ENCODE measurements at places on chromosomes 7 and 10.

DNA sequence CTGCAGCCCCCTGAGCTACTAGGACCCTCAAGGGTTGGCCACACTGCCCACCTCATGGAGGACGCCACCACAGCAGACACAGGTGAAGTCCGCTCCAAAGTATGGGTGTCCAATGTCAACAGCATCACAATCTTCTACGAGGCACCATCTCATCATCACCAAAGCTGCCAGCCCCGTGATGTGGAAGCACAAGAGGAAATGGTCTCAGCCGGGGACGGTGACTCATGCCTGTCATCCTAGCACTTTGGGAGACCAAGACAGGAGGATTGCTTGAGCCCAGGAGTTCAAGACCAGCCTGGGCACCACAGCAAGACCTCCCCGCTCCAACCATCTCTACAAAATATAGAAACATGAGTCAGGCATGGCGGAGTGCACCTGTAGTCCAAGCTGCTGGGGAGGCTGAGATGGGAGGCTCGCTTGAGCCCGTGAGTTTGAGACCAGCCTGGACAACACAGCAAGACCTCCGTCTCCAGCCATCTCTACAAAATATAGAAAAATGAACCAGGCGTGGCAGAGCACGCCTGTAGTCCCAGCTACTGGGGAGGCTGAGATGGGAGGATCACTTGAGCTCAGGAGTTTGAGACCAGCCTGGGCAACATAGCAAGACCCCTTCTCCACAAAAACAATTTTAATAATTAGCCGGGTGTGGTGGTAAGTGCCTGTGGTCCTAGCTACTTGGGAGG lies 48.8 kb upstream of the MYL10 start:
- DNase-seq, result no peak

DNA sequence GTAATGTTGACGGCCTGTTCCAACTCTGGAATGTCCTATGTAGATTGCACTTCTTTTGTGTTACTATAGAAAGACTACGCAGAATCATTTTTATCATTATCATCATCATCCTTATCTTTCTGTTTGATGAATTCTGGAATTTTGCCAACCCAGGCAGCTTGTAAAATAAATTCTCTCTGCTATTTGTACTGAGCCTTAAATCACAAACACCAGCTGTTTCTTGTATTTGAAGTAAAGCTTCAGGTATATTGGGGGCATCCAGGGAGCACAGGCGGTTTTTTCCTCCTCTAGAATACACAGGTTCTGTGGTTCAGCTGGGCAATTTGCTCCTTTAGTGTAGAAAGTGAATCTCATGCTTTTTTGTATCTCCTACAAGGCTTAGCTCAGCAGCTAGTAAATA lies 14.9 kb upstream of the CPA5 start:
- no peak for DNase-seq

- no peak for DNase-seq
Measured at GRCh38 chr7:83509255-83510021, 139.5 kb downstream of the SEMA3E start.

- no peak for DNase-seq
Measured at GRCh38 chr7:91892821-91893340, 12.4 kb upstream of the MTERF1 start.

DNA sequence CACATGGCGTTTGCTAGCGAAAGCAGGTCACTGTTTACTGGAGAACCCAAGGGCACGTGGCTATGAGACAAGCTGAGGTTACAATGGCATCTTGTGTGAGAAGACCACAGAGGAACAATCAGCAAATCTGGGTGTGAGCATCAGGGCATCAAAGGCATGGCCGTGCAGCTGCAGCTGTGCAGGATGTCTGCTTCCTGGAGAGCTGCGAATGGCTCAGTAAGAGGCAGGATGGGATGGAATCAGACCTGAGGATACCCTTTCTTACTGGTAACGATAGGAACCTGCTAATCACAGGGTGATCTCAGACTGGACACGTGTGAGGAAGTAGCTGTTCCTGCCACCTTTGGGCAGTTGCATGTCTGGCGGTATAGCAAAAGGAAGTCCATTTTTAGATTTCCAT lies 119.5 kb downstream of the RNF216 start:
- no peak for DNase-seq

- no peak for DNase-seq
Measured at GRCh38 chr10:118106426-118106825, 59.7 kb upstream of the RAB11FIP2 start.

DNA sequence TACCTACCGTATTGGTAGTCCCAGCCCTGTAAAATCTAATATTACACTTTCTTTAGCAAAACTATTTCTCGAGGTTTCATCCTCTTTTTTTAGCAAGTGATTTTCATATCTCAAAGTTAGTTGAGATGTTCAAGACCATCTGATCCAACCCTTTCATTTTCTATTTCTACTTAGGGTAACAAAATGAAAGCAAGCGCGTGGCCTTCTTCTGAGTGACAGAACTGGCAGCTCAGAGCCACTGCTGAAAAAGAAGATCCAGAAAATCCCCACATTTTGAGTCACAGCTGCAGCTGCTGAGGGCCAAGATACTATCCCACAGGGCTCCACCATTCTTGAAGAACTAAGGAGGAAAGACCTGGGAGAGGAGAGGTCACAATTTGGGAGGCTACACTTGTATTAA lies 24.8 kb upstream of the ZNF800 start:
- no peak for DNase-seq

DNA sequence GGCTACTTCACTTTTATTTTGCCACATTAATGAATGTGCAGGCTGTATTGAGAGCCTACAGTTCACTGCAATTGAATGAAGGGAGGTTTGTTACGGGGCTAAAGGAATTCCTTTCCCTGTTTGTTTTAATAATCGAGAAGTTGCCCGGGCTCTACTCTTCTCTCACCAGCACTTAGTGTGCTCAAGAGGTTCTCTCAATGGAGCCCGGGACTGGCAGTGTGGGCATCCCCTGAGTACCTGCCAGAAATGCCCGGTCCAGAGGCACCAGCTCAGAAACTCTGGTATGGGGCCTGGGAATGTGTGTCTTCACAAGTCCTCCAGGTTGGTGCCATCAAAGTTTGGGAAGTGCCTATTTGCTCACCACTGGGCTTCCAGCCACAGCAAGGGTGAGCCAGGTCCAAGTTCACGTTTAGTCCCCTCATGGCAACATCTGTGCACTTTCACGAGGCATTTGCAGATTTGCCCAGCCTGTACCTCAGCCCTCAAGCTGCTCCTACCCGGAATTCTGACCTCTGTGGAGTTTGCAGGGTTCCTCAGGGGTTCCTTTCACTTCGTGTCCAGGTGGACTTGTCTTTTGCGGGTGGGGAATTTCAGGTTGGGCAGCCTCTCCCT lies 622.4 kb downstream of the SDK1 start:
- DNase-seq, result no peak

GRCh38 chr7:153406486-153406872 lies 645.7 kb upstream of the DPP6 start:
- no peak for DNase-seq

DNA sequence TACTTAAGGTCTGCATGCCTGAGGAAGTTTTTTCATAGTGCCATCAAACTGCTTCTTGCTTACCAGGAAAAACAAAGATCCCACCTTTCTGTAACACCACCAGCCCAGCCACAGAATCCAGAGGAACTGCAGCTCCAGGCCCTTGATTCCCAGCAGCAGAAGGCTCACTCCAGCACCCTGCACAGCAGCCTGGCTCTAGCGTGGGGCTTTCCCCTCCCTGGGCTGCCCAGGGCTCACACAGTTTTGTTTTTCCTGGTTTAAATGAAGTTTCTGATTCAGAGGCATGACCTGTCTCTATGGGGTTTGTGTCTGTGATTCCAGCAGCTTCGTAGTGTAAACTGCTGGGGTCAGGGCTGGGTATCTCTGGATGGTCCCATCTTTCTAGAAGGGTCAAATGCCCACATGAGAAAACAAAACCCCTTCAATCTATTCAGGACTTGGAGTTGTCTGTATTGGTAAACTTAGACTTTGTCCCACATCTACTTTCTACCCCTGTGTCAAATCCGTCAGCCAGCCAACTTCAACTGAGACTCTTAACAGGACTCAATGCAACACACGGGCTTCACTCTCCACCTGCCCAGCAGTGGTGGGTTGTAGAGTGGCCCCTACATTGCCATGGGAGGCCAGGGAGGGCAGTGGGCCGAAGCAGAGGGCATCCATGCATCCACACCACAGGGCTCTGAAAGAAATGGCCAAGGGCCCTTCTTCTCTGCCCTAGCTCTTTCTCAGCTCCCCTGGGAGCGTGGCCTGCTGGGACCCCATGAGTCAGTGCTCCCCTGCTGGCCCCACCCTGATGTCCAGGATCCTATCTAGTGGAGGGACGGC lies 73.6 kb downstream of the ATXN7L1 start:
- DNase-seq, result no peak

DNA sequence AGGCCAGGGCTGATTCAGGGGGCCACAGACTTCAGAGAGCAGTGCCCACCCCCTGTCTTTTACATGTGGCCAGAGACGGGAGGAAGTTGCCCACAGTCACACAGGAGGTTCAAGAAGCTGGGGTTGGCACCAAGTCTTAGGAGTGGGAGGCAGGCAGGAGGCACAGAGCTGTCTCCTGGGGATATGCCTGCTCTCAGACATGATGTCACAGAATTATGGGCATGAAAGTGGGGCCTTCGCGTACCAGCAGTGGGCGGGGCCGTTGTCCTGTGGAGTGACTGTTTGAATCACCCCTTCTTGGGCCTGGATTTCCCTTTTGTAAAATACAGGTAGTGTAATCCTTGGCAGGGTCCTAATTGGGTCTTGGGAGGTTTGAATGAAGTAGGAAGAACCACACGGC lies 81.2 kb upstream of the PPIF start:
- no peak for DNase-seq

DNA sequence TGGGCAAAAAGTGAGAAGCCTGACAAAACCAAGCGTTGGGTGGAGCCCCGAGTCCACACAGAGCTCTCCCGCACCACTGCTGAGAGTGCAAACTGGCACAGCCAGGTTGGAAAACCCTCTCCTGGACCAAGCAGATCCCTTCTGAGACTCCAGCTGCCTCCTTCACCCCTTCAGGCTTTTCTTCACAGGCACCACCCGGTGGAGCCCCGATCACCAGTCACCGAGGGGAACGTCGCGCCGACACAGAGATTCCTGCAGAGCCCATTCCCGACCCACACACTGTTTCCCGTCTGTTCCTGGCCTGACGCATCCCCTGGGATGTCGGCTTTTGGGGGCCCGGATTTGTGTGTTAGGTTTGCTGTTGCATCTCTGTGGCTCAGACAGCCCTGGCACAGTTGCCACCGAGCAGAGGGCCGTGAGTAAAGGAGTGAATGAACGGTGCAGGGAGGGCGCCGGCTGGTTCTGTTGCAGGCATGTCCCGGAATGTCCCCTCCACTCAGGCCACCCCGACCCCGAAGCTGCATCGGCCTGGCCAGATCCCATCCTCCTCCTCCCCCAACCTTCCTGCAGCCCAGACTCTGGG lies 51.0 kb upstream of the INPP5A start:
- no peak for DNase-seq

DNA sequence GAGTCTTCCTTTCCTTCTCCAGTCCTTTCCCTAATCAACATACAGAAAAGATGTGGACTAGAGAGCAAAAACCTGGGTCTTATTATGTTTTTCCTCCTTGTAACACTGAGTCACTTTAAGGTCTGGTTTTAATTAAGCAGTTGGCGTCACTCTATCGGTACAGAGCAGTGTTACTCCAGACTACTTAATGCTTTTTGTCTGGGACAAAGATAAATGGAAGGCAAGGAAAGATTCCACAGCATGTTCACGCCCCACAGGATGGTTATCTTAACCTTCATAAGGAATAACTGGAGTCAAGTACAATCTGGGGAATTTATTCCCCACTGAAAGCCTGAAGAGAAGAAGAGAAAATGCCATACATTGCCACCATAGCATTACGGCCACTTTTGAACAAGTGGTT lies 145.7 kb downstream of the ELAPOR2 start:
- DNase-seq, result peak; percentile 15

- DNase-seq, result no peak
Measured at GRCh38 chr10:11256896-11257295, 239.2 kb downstream of the CELF2 start.

DNA sequence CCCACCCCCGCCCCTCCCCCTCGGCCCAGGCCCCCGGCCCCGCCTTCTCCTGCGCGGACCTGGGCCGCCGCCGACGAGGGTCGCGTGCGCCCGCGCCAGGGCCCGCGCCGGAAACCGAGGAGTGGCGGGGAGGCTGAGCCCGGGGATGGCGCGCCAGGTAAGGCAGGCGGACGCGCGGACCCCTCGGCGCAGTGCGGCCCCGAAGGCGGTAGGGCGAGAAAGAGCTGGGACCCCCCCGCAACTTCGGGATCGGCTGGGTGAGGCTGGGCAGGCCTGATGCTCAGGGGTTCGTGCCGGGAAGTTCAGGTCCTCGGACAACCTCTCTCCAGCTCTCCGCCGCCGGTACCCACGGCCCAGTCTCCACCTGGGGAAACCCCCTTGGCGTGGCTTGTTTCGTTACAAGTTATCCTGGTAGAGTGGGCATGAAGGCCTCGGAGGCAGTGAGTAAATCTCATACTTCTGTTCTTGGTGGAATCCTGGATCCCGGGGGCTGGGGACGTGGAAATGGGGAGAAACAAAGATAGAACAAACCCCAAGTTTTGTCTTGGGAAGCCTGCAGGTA lies 58.4 kb downstream of the ZNF467 start:
- no peak for DNase-seq

GRCh38 chr10:88408096-88408495 lies 175.0 kb downstream of the RNLS start:
- DNase-seq, result no peak

GRCh38 chr7:9231630-9232121 lies 798.3 kb downstream of the NXPH1 start:
- peak; percentile 36 for DNase-seq

DNA sequence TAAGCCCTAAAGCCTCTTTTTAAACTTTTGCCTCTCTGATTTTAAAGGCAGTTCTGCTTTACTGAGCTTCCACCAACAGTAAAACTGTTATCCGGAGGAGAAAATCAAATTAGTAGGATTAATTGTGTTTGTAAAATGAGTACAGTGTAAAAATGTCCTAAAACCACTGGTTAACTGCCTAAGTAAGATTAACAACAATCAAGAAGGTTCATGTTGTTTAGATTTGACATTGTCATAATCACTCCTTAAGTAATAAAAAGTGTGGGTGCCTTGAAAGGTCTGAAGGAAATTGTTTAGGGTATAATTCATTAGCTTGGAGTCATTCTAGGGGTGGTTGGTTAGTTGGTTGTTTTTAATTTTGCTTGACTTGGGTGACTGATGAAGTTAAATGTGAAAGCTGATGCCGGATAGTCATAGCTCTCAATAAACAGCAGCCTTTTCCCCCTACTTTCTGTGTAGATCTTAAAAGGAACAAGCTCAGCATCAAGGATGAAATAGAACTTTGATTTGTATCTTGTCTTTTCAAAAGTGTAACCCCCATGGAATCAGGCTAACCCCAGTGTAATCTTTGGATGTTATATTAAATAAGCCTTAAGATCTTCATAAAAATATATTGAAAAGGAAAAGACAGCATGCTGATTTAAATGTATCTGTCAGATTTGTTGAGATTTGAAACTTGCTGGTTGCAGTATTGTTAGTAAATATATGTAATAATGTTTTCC lies 148.3 kb downstream of the ARID5B start:
- DNase-seq, result no peak

DNA sequence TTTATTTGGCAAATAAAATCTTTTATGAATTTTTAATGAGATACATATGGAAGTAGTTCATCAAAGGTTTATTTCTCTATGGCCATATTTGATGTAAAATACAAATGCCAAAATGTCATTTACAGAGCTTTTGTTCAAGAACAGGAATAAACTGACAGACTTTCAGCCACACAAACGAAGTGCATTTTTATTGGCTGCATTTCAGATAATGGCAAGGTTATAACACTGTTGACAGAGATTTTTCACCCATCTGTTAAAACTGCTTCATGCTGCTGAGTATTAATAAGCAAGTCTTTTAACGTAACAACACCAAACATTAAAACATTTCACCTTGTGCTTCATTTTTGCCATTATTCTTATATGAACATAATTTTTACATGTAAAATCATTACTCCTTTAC lies 254.4 kb downstream of the ANKRD7 start:
- no peak for DNase-seq

Data from spinal cord (tissue), 10 donors.